ENCODE measurements at places on chromosomes 2 and 18.

- DNase-seq = no peak
These were observed 72.0 kb upstream of the FSHR start for GRCh38 chr2:49226360-49226759.

DNA sequence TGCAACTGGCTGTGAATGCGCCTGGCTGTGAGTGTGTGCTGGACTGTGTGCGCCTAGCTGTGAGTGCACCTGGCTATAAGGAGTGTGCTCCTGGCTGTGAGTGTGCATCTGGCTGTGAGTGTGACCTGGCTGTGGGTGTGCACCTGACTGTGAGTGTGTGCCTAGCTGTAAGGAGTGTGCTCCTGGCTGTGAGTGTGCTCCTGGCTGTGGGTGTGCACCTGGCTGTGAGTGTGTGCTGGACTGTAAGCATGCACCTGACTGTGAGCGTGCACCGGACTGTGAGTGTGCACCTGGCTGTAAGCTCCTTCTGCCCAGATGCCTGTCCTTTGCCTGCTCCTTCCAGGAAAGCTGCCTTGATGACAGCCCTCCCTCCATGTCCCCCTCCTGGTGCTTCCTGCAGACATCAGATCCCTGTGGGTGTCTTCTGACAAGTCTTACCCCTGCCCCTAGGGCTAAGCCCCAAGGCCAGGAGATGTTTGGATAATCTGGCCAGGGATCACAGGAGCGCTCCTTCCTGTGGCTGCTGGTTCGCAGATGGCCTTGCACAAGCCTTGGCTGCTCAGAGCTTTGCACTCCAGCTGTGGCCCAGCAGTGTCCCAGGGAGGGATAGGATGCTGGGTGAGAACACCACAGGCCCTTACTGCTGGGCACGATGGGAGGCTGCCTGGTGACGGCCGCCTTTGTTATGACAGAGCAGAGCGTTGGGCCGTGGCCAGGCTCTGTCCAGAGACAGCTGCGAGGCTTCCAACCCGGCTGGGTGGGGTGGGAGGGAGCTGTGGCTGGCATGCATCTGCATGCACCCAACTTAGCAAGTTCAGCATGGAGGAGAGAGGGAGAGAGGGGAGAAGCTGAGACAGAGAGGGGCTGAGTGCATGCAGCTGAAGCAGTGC is 89.9 kb downstream of the GLI2 start:
- no peak for DNase-seq

GRCh38 chr2:234025466-234025865 is 25.0 kb upstream of the SPP2 start:
- DNase-seq = no peak

DNA sequence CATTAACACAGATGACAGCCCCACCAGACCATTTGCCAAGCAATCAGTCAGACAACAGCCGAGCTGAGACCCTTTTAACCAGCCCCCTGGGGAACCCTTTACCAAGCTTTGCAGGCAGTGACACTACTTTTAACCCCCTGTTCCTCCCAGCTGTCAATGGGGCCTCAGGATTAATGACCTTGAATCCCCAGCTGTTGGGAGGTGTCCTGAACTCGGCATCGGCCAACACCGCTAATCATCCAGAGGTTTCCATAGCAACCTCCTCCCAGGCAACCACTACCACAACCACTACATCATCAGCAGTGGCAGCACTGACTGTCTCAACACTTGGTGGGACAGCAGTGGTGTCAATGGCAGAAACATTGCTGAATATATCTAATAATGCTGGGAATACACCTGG is 160.9 kb upstream of the EPC2 start:
- no peak for DNase-seq

DNA sequence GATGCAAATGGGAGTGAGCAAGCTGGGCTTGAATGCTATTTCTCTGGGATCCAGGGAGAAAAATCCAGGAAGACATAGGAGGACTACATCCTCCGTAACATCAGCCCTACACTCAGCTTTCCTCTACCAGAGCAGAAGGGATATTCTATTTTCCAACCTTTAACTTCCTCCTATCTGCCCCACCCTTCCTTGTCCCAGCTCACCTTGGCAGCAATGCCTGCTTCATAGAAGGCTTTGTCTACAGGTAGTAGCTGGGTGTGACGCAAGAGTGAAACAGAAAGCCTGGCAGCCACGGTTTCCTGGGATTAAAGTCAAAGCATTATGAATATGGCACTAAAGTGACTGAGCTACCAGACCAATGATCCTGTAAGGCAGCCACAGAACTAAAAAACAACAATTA is 3.9 kb downstream of the KRTCAP3 start:
- no peak for DNase-seq

Measured in stimulated activated CD4-positive, alpha-beta T cell treated with anti-CD3 and anti-CD28 coated beads, Interleukin-12 subunit alpha, Interleukin-12 subunit beta, amount 100 ng/mL, for 48 hours (primary cell).